ENCODE measurements at places on chromosomes 7 and 10. TPM values are rescaled to one million over a fixed set of nuclear protein-coding genes. Genes with fewer than 3 reads are reported as not detected.

The ZWINT gene
- polyA plus RNA-seq: 26.5 TPM

The HHEX gene
- polyA plus RNA-seq: 18.4 TPM

The PLEKHS1 gene
- polyA plus RNA-seq: not detected

The SP8 gene
- polyA plus RNA-seq: 0.04 TPM

The ZNF425 gene
- polyA plus RNA-seq: 3.3 TPM

The PLCE1 gene
- 5.2 TPM for polyA plus RNA-seq
